ENCODE measurements at places on chromosomes 5 and 9. TPM values are rescaled to one million over a fixed set of nuclear protein-coding genes. Genes with fewer than 3 reads are reported as not detected.

CAAP1 gene
- polyA plus RNA-seq: 37.4 TPM

ZNF608 gene
- 66.7 TPM for polyA plus RNA-seq

PLEKHG4B gene
- 10.7 TPM for polyA plus RNA-seq

SHOC1 gene
- 0.65 TPM for polyA plus RNA-seq

MYO10 gene
- polyA plus RNA-seq: 43.3 TPM

ADAMTS16 gene
- 79.4 TPM for polyA plus RNA-seq

PCDHGC4 gene
- 3.1 TPM for polyA plus RNA-seq

NR6A1 gene
- 0.87 TPM for polyA plus RNA-seq

GOLM1 gene
- 164 TPM for polyA plus RNA-seq

VCAN gene
- 324 TPM for polyA plus RNA-seq

MLANA gene
- polyA plus RNA-seq: 0.61 TPM

SPINK4 gene
- not detected for polyA plus RNA-seq

RASGRF2 gene
- 2.5 TPM for polyA plus RNA-seq

RAPGEF1 gene
- polyA plus RNA-seq: 38.3 TPM
